ENCODE measurements at places on chromosomes 7 and 10.

DNA sequence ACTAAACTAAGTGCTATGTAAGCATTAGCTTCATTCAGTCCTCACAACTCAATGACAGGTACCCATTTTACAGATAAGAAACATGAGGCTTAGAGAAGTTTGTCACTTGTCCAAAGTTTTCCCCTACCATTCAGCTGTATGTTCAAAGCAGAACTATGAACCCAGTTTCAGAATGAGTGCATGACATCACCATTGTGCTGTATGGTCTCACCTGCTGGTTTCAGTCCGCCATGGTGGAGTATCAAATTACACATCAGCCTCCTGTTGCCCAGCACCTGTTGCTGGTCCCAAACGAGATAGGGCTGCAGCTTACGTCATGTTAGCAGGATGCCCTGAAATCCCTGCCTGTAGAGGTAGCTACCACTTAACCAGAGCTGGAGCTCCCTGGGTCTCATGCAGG is 95.0 kb downstream of the DYNC1I1 start:
- DNase-seq: no peak

- no peak for DNase-seq
These were observed 1.1 kb downstream of the RALA start for GRCh38 chr7:39624442-39624807.

DNA sequence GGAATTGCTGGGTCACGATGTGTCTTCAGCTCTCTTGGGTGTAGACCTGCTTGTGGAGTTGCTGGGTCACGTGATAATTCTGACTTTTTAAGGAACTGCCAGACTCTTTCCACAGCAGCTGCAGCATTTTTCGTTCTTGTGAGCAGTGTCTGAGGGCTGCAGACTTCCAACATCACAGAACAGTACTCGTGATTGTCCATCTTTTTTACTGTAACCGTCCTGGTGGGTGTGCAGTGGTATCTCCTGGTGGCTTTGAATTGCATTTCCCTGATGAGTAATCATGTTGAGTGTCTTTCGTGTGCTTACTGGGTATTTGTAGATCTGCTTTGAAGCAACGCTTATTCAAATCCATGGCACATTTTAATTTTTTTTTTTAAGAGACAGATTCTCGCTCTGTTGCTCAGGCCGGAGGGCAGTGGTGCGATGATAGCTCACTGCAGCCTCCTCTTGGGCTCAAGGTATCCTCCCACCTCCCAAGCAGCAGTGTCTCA is 22.7 kb downstream of the INPP5A start:
- no peak for DNase-seq

DNA sequence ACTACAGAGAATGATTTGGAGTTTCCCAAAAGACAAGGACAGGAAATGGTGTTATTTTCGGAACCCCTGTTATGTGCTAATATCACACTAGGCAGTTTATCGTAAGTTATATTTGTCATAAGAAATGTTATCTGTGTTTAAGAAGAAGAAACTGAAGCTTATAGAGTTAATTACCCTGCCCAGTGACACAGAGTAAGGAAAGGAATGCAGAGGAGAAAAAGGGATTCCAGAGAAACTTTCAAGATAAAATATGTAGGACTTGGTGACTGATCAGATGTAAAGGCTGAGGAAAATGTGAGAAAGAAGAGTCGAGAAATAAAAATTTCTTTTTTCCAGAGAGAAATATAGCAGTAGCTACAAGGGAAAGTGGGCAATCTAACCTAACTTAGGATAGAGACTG is 63.5 kb upstream of the ZNF746 start:
- no peak for DNase-seq

DNA sequence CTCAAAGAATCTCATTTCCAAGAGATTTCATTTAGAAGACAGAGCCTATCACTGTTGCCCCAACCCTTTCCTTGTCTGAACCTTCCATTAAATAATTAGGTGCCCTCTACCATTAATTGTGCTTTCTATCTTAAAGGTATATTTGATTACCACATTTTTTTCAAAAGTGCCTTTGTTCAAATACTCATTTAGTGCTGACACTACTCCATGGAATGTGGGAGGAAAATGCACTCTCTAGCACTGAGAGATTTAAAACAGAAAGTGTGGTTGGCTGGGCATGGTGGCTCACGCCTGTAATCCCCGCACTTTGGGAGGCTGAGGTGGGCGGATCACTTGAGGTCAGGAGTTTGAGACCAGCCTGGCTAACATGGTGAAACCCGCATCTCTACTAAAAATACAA is 119.8 kb downstream of the CACNA2D1 start:
- no peak for DNase-seq

- DNase-seq: no peak
These were observed 283.0 kb downstream of the ADK start for GRCh38 chr10:74433993-74434392.

DNA sequence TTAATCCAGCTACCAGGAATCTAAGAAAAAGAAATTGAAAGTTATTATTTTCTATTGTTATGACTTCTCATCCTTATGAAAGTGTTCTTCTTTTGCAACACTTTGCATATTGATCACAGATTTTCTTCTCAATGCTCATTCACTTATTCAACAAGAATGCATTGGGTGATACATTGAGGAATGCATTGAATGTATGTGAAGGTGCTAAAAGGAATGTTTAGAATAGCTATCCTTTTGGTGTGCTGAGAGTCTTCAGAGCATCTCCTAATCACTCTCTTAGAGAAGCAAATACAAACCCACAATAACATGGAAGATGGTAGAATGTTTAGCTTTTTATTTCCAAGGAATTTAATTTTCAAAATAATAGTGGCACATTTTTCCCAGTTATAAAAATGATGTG is 122.1 kb upstream of the KMT2E start:
- no peak for DNase-seq

GRCh38 chr10:114607358-114607998 is 50.6 kb downstream of the ABLIM1 start:
- DNase-seq: no peak

- DNase-seq: no peak
These were observed 14.2 kb downstream of the SNX8 start for GRCh38 chr7:2299870-2300512.

GRCh38 chr10:62433181-62433692 is 59.1 kb downstream of the ZNF365 start:
- no peak for DNase-seq

DNA sequence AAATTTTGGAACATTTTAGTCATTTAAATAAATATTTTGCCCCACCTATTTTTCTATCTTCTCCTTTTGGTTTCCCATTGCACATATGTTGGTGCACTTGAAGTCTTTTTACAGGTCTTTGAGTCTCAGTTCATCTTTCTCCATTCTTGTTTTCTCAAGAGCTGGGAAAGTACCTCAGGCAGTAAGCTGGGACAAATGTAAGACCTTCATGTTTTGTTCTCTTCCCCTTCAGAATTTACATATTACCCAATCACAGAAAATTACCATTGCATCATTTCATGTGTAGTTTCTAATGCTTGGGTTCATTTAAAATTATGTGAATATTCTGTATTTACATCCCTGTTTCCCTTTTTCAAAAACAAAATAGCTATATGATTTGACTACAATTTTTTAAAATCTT is 1150.0 kb upstream of the POT1 start:
- DNase-seq: no peak

DNA sequence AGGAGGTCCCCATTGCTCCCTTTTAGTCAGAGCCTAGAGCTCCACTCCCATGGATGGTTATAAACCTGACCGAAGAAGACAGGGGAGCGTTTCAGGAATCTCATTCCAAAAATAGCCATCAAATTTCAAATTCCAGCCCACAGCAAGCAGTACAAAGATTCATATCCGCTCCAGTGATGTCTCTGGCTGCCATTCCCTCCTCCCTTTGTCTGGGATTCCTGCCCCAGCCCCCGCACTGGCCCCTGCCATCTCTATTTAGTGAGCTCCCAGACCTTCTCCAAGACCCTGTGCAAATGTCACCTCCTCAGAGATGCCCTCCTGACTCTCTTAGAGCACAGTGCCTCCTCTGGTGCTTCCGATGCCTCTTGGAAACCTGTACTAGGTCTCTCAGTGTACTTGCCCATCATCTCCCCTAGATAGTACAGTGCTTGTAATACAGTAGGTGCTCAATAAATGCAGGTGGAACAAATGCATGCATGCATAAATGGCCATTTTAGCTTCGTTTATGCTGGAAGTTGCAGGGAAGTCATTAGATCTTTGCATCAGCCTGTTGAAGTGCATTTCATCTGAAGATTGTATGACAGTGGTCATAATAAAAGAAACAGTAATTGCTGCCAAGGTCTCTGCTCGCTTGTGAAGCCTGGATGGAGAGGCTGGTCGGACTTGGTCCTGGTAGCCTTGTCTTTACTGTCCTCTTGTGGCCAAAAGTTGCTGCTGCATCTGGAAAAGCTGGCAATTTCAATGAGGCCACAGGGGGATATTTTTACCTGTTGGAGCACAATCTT is 32.0 kb upstream of the HABP2 start:
- peak; percentile 59 for DNase-seq

DNA sequence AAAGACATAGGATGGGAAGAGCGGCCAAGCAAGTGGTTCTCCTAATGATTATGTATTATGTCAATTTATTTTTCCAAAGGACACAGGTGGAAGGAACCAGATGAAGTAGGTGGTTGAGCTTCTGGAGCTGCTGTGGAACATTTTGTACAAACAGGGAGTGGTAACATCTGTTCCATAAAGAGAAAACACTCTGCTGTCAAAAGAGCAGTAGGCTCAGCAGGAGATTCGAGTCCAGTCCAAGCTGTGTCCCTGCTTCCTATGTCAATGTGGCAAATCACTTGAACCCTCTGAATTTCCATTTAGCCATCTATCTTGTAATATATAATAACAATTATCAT is 448.0 kb upstream of the ANKRD30A start:
- DNase-seq: no peak

DNA sequence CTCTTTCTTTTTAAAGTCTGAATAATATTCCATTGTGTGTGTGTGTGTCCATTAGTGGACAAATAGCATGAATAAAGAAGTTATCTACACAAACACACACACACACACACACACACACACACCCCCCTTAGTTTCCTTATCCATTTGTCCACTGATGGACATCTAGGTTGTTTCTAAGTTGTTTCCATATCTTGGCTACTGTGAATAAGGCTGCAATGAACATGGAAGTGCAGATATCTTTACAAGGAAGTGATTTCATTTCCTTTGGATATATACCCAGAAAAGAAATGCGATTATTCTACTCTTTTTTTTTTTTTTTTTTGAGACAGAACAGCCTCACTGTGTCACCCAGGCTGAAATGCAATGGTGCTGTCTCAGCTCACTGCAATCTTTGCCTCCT is 113.5 kb downstream of the MBL2 start:
- DNase-seq: no peak

GRCh38 chr7:6269527-6269926 is 2.9 kb downstream of the CYTH3 start:
- no peak for DNase-seq

DNA sequence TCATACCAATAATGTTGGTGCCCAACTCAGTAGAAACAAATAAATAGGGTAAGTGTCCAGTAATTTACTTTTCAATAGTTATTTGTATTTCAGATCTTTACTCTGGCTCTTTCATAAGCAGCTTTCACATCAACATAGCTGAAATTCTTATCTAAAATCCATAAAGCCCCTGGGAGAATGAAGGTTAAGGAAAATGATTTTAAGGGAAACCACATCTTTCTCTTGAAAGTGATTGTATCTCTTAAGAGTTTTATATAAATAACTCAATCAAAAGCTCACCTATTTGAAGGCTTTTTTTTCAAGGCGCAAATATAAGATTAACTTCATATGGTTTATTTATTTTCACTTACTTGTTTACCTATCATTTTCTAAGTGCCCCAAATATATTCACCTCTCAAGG is 324.4 kb downstream of the HGF start:
- no peak for DNase-seq

DNA sequence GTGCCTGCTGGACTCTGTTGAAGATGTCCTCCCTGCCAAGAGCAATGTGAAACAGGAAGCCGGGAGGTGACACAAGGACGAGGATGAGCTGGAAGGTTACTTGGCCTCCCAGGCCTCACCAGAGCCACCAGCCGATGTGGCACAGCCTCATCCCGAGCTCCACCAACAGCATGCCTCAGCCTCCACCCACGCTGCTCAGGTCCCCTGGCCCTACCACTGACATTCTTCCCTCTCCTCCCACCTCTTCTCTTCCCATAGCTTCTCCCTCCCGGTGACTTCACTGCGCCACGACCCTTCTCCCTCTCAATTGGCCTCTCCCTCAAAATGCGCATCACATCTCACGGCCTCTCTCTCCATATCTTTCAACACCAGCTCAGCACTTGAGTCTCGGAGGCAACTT is 249.9 kb downstream of the SKAP2 start:
- no peak for DNase-seq

GRCh38 chr7:94433224-94433623 is 38.5 kb downstream of the COL1A2 start:
- DNase-seq: no peak

DNA sequence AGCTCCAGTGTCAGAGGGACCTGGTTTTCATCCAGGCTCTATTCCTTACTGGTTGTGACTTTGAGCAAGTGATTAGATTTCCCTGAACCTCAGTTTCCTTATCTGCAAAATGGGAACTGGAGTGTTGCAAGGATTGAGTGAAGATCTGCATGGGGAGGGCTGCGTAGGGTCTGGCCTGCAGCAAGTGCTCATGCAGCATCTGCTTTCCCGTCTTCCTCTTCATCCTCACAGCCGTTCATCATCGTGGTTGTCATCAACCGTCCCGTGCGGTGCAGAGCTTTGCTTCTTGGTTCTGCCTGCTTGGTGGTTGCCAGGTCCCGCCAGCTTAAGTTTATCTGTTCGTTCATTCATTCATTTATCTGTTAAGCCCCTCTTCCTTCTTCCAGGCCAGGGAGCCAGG is 135.0 kb downstream of the GRK5 start:
- DNase-seq: no peak

Measured in urinary bladder (tissue), 4 donors.